Fibroblast of lung (primary cell): ENCODE measurements at places on chromosomes 11 and 22. TPM values are rescaled to one million over a fixed set of nuclear protein-coding genes. Genes with fewer than 3 reads are reported as not detected.

Gene KCNJ1
- total RNA-seq = under 0.01 TPM in 1 of 2 replicates, not detected in the other

Gene CHID1
- 49.6 and 54.3 TPM in 2 replicates for total RNA-seq

Gene MAJIN
- total RNA-seq = not detected in 2 replicates

Gene CASP5
- total RNA-seq = 0.17 and 0.26 TPM in 2 replicates

Gene HEPHL1
- not detected in 2 replicates for total RNA-seq

Gene PDGFB
- total RNA-seq = under 0.01 TPM in 1 of 2 replicates, not detected in the other

Gene YAP1
- 157 and 169 TPM in 2 replicates for total RNA-seq

Gene OR51E2
- total RNA-seq = not detected in 2 replicates

Gene CARD16
- 102 and 143 TPM in 2 replicates for total RNA-seq

Gene DRD2
- total RNA-seq = not detected in 2 replicates

Gene PIM3
- total RNA-seq = 40.1 and 47.7 TPM in 2 replicates

Gene FXYD6
- 5.1 and 8.0 TPM in 2 replicates for total RNA-seq

GRCh38 chr11:1310772-1311468, 1.5 kb upstream of the TOLLIP start:
- peaks cover 2% of the 10 kb centered on the region for H3K36me3 ChIP-seq
- H3K27me3 ChIP-seq = no peaks in the 10 kb centered on the region
- H3K27ac ChIP-seq = no peak overlapping the region
- H3K4me3 ChIP-seq = no peak overlapping the region

- H3K4me3 ChIP-seq = no peak overlapping the region
- DNase-seq = no peak
- H3K4me1 ChIP-seq = no peaks in the 10 kb centered on the region
- no peak overlapping the region for H3K27ac ChIP-seq
- H3K27me3 ChIP-seq = no peaks in the 10 kb centered on the region
Measured at GRCh38 chr11:123504401-123504800, 74.3 kb downstream of the GRAMD1B start.

- H3K4me3 ChIP-seq = no peak overlapping the region
- no peaks in the 10 kb centered on the region for H3K36me3 ChIP-seq
- no peak overlapping the region for H3K27ac ChIP-seq
- peaks cover 31% of the 10 kb centered on the region for H3K4me1 ChIP-seq
- no peak for DNase-seq
Measured at GRCh38 chr11:10664496-10664895, 29.1 kb downstream of the IRAG1 start.

DNA sequence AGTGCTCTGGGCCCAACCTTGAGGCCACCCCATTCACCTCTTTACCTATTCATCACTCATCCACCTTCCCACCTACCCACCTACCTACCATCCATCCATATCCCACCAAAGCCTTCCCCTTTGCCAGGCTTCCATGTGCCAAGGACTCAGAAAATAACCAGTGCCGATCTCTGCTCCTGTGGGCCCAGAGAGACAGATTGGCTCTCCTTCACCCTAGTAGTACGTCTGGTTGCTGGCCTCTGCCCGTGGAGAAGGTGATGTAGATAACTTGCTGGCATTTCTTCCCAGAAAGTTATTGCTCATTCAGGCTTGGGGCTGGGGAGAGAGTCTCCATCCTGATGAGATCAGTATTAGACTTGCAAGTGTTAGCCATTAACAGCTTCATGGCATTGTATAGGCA, 45.2 kb downstream of the NEU3 start:
- no peak overlapping the region for H3K27ac ChIP-seq
- no peaks in the 10 kb centered on the region for H3K27me3 ChIP-seq
- peaks cover 9% of the 10 kb centered on the region for H3K4me1 ChIP-seq
- no peak for DNase-seq

- no peak for DNase-seq
- H3K27ac ChIP-seq = no peak overlapping the region
- H3K27me3 ChIP-seq = no peaks in the 10 kb centered on the region
- H3K4me3 ChIP-seq = no peak overlapping the region
- no peaks in the 10 kb centered on the region for H3K36me3 ChIP-seq
Measured at GRCh38 chr11:116278076-116278475, 494.7 kb downstream of the BUD13 start.

DNA sequence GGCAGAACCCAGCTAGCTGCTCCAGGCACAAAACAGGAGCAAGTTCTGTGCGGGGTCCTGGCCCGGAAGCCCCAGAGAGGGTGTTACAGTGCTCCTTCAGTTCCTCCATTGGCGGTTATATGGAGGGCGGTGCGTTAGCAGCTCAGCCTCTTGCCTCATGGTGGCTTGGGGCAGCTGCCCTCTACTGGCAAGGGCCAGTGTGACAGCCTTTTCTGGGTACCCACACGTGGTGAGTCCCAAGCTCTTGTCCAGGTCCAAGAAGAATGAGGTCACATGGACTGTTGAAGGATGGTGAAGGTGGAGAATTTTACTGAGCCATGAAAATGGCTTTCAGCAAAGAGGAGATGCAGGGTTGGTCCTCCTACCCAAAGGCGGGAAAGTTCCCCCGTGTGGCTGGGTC, 100.5 kb downstream of the WT1 start:
- H3K27ac ChIP-seq = no peak overlapping the region
- no peak overlapping the region for H3K4me3 ChIP-seq
- no peak for DNase-seq

DNA sequence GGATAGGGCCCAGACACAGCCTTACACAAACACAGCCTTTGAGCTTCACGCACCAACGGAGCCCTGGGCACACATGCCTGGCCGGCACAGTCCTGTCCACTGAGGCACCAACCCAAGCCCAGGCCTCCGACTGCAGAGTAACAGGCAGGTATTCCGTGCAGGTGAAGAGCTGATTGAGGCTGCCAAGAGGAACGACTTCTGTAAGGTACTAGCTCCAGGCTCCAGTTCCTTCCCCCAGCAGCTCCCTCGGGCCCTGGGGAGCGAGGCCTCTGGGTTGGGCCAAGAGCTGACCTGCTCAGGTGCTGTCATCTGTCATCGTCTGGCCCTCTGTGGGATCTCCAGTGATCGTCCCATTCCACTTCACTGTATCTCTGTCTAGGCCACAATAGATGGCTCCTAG, 3.2 kb upstream of the MDK start:
- no peak for DNase-seq
- no peaks in the 10 kb centered on the region for H3K27me3 ChIP-seq
- no peak overlapping the region for H3K27ac ChIP-seq
- H3K4me3 ChIP-seq = no peak overlapping the region
- H3K4me1 ChIP-seq = peaks cover 10% of the 10 kb centered on the region

DNA sequence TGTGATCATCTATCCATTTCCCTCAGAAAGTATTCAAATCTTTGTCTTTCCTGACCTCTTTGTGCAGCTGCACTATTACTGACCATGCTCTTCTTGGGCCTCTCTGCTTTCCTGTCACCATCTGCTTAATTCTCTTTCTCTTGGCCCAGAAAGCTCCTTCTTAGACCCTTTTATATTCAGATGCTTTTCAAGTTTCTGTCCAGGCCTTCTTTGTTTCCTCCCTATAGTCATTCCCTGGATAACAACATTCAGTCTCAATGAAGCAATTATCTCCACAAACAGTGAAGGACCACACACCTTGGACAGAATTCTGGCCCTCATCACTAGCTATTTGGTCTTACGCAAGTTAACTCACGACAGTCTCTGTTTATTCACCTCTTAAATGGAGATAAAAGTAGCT, 89.7 kb downstream of the LARGE2 start:
- no peaks in the 10 kb centered on the region for H3K36me3 ChIP-seq
- H3K27me3 ChIP-seq = no peaks in the 10 kb centered on the region
- DNase-seq = no peak
- H3K4me3 ChIP-seq = no peak overlapping the region
- H3K27ac ChIP-seq = no peak overlapping the region

DNA sequence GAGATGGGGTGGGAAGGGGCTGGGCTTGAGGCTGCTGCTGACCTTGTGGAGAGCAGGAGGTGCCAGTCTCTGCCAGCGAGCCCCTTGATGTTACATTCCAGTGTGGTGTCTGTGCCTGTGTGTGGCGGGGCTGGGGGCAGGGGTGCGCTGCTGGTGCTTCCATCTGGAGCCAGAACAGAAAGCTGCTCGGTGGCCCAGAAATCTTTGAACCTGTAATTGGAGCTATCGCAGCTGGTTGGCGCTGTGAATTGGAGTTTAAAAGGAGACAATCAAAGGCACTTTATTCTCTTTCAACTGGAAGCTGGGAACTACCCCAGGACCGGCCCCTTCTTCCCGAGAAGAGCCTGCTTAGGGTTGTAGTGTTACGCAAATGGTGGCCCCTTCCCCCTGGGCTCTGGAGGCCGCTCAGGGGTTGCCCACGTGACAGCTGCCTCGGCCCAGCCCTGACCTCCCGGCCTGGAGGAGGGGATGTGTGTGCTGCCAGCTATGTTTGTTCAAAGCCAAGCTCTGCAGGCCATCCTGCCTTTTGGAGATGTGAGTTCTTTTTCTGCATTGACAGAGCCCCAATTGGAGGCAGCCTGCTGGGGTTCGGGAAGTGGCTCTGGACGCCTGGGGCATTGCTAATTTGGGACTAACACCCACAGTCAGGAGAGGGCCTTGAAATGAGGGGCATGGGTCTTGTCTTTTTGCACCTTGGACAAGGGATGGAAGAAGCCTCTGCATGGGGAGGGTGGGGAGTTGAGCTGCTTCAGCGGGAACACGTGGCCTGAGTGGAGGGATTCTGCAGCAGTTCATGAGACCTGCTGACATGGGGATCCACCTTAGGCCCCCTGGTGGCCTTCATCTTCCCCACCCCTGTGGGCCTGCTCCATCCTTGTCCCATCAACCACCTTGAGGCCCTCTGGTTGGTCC, 14.0 kb upstream of the ARSA start:
- H3K4me1 ChIP-seq = no peaks in the 10 kb centered on the region
- H3K36me3 ChIP-seq = no peaks in the 10 kb centered on the region
- no peak overlapping the region for H3K27ac ChIP-seq
- H3K4me3 ChIP-seq = no peak overlapping the region

- no peaks in the 10 kb centered on the region for H3K27me3 ChIP-seq
- no peak overlapping the region for H3K27ac ChIP-seq
- no peak for DNase-seq
- H3K4me1 ChIP-seq = no peaks in the 10 kb centered on the region
- H3K36me3 ChIP-seq = no peaks in the 10 kb centered on the region
- no peak overlapping the region for H3K4me3 ChIP-seq
Measured at GRCh38 chr11:113110046-113110445, 148.8 kb downstream of the NCAM1 start.

DNA sequence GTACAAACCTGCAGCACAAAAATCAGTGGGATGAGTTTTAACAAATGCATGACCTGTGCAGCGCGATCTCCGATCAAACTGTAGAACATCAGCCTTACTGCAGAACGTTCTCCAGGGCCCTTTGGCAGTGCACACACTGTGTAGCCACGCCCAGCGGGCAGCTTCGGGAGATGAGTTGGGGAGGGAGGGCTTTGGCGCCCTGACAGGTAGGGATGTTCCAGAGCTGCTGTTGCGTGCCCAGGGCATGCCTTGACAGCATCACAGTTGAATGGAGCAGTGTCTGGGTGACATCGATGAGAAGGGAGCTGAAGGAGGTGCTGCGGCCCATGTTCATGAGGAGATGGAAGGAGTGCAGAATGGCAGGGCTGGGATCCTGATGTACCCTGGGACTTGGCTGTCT, 80.2 kb downstream of the TBC1D22A start:
- H3K4me3 ChIP-seq = no peak overlapping the region
- no peak overlapping the region for H3K27ac ChIP-seq
- no peaks in the 10 kb centered on the region for H3K27me3 ChIP-seq
- H3K4me1 ChIP-seq = no peaks in the 10 kb centered on the region
- no peaks in the 10 kb centered on the region for H3K36me3 ChIP-seq

- no peaks in the 10 kb centered on the region for H3K36me3 ChIP-seq
- H3K27ac ChIP-seq = no peak within 1 kb of the TSS
- DNase-seq = no peak
- H3K27me3 ChIP-seq = no peaks in the 10 kb centered on the region
- peak within 1 kb of the TSS; percentile 49 for H3K4me3 ChIP-seq
Measured at GRCh38 chr11:93850594-93851018, at the start of gene VSTM5. Gene VSTM5, minus strand, starts transcription at chr11:93850618. Its CDS starts 116 bp downstream, at chr11:93850502.

DNA sequence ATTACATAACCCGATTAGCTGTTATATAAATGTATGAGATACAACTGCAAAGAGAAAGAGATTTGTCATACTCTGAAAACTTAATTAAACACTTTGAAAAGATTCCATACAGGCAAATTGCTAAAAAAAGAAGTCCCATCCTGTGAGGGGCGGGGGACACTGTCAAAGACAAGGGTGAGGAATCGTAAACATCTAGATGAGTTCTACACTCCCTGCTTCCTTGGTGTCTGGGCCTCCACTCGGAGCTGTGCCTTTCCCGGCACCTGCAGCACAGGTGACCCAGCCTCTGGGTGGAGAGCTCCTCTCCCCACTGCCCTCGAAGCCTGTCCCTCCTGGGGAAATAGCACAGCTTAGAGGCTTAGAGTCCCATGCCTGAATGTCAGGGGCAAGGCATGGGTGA, 69.2 kb upstream of the CRYBB3 start:
- no peak overlapping the region for H3K27ac ChIP-seq
- no peak overlapping the region for H3K4me3 ChIP-seq
- H3K4me1 ChIP-seq = no peaks in the 10 kb centered on the region
- no peaks in the 10 kb centered on the region for H3K36me3 ChIP-seq
- H3K27me3 ChIP-seq = no peaks in the 10 kb centered on the region
- no peak for DNase-seq

DNA sequence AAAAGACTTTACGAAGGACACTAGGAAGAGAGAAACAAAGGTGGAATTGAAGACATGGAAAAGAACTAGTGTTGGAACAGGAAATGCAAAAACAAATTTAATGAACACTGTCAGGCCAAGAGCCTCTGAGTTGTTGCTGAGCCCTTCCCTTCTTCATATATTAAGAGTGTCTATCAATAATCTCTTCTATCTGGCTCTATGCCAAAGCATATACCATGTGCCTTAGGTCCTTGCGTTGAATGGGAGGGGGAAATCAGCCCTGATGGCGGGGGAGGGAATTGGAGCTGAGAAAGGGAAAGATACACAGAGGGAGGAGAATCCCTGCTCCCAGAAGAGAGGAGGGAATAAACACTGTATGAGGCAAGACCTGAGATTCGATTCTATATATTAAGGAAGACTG, 5.5 kb upstream of the OR52B6 start:
- H3K27me3 ChIP-seq = no peaks in the 10 kb centered on the region
- no peak overlapping the region for H3K4me3 ChIP-seq
- DNase-seq = no peak
- H3K27ac ChIP-seq = no peak overlapping the region
- no peaks in the 10 kb centered on the region for H3K4me1 ChIP-seq
- H3K36me3 ChIP-seq = no peaks in the 10 kb centered on the region

- no peak overlapping the region for H3K4me3 ChIP-seq
- DNase-seq = no peak
- no peaks in the 10 kb centered on the region for H3K4me1 ChIP-seq
- no peaks in the 10 kb centered on the region for H3K27me3 ChIP-seq
- H3K36me3 ChIP-seq = no peaks in the 10 kb centered on the region
- H3K27ac ChIP-seq = no peak overlapping the region
Measured at GRCh38 chr22:49243965-49244364, 583.7 kb downstream of the BRD1 start.

- H3K27ac ChIP-seq = no peak overlapping the region
- no peaks in the 10 kb centered on the region for H3K36me3 ChIP-seq
- H3K4me3 ChIP-seq = no peak overlapping the region
- no peaks in the 10 kb centered on the region for H3K4me1 ChIP-seq
- no peak for DNase-seq
Measured at GRCh38 chr11:2539371-2540222, 94.8 kb downstream of the KCNQ1 start.

GRCh38 chr22:49934891-49935557, 16.6 kb downstream of the CRELD2 start:
- H3K36me3 ChIP-seq = no peaks in the 10 kb centered on the region
- peak; percentile 59 for DNase-seq
- H3K27me3 ChIP-seq = no peaks in the 10 kb centered on the region
- peak overlapping the region; percentile 20 for H3K4me3 ChIP-seq
- H3K27ac ChIP-seq = peak overlapping the region; percentile 63
- peaks cover 24% of the 10 kb centered on the region for H3K4me1 ChIP-seq

- no peak overlapping the region for H3K27ac ChIP-seq
- H3K27me3 ChIP-seq = no peaks in the 10 kb centered on the region
- no peaks in the 10 kb centered on the region for H3K36me3 ChIP-seq
- H3K4me3 ChIP-seq = no peak overlapping the region
- no peak for DNase-seq
- H3K4me1 ChIP-seq = no peaks in the 10 kb centered on the region
Measured at GRCh38 chr11:102286292-102286691, 31.0 kb upstream of the BIRC3 start.
